Muscle of leg (tissue), 16 donors: ENCODE measurements at places on chromosomes 13 and 19. TPM values are rescaled to one million over a fixed set of nuclear protein-coding genes. Genes with fewer than 3 reads are reported as not detected.

GRCh38 chr19:3942790-3943409 lies 10.0 kb downstream of the NMRK2 start:
- H3K36me3 ChIP-seq = peaks cover 11% of the 10 kb centered on the region
- no peak overlapping the region for H3K4me3 ChIP-seq
- DNase-seq = peak; percentile 67
- H3K27me3 ChIP-seq = no peaks in the 10 kb centered on the region

GGACT gene
- total RNA-seq = 3.9 TPM

DNA sequence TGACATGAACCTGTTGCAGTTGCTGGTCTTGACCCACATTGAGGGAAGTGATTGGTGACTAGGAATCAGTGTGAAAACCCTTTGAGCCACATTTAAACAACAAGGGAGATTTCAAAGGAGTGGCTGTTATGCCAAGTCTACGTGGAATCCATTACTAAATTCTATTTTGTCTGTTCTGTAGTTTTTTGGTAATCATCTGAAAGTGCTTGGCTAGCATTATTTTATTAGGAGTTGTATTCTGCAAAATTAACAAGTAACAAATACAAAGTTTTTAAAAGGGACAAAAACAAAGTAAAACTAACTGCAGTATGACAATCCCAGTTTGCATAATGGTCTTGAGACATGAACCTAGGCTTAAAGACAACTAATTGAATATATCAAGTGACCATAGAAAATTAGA lies 14.0 kb upstream of the ZNF780A start:
- no peaks in the 10 kb centered on the region for H3K36me3 ChIP-seq
- DNase-seq = no peak
- no peaks in the 10 kb centered on the region for H3K4me1 ChIP-seq
- no peak overlapping the region for H3K27ac ChIP-seq

GRCh38 chr13:83414393-83414792 lies 467.9 kb downstream of the SLITRK1 start:
- DNase-seq = no peak
- H3K27ac ChIP-seq = no peak overlapping the region
- H3K4me3 ChIP-seq = no peak overlapping the region
- no peaks in the 10 kb centered on the region for H3K4me1 ChIP-seq
- H3K27me3 ChIP-seq = no peaks in the 10 kb centered on the region

ZNF135 gene
- 11.7 TPM for total RNA-seq

CDC42EP5 gene
- total RNA-seq = 39.4 TPM

SULT2A1 gene
- not detected for total RNA-seq

DNA sequence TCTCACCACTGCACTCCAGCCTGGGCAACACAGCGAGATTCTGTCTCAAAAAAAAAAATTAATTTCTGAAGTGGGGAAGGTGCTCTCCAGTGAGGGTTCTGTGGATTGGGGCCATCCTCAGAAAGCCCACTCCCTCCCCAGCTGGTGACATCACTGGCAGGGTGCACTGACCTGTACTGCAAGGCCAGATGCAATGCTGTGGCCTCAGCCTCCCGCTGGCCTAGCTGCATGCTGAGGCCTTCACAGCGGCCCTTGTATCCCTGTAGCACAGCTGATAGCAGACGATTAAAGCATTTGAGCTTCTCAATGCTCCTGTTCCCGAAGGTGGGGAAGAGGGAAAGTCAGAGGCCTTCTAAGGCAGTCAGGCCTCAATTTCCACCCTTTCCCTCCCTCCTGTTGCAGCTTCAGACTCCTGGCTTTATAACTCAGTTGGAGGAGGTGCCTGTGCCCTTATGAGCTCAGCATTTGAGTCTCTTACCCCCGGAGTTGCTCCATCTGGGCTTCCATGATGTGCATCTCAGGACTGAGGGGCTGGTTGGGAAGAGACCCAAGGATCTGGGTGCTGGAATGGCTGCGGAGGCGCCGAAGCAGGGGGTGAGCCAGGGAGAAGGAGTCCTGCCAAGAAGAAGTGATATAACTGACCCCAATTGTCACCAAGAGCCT lies 5.3 kb downstream of the USHBP1 start:
- DNase-seq = no peak
- H3K36me3 ChIP-seq = no peaks in the 10 kb centered on the region
- H3K4me3 ChIP-seq = no peak overlapping the region
- no peak overlapping the region for H3K27ac ChIP-seq
- no peaks in the 10 kb centered on the region for H3K4me1 ChIP-seq

ATP8A2 gene
- 0.89 TPM for total RNA-seq

DNA sequence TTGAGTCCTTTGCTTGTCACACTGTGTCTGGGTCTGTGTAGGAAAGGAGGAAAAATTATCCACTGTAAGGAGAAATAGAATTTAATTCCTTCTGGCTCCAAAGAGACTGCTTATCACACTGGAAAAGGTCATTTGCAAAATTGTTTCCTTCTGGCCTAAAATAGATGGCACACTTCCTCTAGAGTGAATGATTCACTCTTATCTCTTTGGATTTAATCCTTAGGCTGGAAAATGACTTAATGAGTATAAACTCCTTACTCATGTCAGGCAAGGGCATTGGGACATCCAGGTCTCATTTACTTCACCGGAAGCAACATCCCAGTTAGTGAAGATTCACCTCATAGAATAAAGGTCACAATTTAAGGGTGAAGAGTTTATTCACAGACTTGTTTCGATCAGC lies 293.6 kb downstream of the OXGR1 start:
- H3K4me3 ChIP-seq = no peak overlapping the region
- no peaks in the 10 kb centered on the region for H3K4me1 ChIP-seq
- no peak for DNase-seq
- no peaks in the 10 kb centered on the region for H3K27me3 ChIP-seq
- no peak overlapping the region for H3K27ac ChIP-seq
